Activated T-cell treated with anti-CD3 and anti-CD28 coated beads for 4 hours (primary cell): ENCODE measurements at places on chromosomes 5 and 9.
A peak's percentile ranks its signal among the peaks of the same experiment; 100 is the strongest.

DNA sequence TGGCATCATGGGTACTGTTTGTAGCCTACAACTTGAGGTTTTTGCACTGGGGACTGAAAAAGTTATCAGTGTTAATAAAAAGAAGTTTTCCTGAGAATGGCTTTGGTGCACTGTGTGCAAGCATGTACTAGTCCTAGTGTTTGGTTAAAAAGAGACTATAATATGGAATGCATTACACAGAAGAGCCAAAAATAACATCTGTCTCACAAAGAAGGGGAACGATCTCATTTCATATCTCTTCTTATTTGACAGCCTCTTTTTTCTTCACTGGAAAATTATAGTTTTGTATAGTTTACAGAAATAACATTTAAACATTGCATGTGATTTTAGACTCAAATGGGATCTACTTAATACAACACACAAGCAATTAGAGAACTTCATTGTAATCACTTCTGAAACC is 127.0 kb upstream of the GDNF start:
- DNase-seq, result no peak

DNA sequence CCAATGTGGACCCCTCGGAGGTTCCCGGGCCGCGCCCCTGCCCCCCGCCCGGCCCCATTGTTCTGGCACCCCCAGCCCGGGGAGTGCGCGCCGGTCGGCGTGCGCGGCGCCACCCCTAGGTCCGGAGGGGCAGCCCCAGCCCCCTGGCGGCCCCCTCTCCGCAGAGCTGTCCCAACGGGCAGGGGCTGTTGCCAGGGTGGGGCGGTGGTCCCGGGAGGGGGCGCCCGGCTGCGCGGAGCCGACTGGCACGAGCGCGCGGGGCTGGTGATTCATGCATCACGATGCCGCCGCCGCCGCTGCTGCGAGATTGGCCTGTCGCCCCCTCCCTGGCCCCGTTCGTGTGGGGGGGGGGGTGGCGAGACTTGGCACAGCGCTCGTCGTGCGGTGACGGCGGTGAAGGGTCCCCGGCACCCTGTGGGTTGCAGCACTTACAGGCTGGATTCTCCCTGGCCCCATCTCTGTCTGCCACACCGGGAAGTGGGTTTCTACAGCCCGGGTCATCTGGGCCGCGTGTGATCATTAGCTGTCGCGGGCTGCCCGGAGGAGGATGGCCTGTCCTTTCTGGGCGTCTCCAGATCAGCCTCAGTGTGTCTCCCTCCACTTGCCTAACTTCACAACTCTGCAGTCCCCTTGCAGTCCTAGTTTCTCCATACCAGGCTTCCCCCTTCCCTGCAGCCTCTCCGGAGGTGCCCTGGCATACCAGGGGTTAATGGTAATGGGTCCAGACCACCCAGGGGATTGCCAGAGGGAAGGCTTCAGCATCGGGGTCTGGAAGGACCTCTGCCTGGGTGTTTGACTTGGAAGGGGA is 858 bp downstream of the NCS1 start:
- DNase-seq, result peak; percentile 63

- DNase-seq, result no peak
Measured at GRCh38 chr5:54947187-54947586, 38.2 kb downstream of the ESM1 start.

DNA sequence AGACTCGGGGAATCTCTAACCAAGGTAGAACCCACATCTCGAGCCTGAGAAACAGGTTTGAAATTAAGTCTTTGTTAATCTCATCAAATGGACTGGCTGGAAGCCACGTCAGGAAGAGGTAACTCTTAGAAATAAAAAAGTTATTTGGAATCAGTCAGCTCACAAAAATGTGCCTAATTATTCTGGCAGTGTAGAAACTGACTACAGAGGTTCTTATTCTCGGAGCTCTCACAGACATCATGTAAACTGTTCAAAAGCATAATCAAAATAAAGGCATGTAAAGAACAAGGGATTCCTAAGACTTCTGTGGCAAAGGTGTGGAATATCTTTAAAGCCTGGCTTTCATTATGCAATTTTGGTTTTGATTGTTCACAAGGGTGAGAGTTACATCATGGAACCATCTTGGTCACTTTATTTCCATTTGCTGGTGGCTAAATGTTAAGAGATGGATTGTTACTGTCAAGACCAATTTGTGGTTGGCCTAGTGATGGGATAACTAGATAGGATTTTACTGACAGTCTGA is 85.1 kb downstream of the OTULIN start:
- no peak for DNase-seq

DNA sequence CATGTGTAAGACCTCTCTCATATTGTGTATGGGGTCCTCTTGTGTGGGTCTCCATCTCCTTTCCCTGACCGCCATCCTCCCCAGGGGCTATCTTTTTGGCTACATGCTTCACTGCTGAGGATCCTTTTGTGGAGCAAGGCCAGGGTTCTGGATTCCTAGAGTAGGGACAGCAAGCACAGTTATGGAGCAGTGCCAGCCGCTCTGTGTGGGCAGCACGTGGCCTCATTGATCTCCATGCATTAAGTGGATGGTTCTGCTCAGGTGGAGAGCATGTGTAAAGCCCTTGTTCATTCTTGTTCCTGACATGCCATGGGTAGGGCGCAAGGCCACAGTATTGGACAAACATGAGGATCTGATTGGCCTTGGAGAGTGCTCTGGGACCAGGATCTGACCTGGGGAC is 8.9 kb downstream of the PHF2 start:
- no peak for DNase-seq

DNA sequence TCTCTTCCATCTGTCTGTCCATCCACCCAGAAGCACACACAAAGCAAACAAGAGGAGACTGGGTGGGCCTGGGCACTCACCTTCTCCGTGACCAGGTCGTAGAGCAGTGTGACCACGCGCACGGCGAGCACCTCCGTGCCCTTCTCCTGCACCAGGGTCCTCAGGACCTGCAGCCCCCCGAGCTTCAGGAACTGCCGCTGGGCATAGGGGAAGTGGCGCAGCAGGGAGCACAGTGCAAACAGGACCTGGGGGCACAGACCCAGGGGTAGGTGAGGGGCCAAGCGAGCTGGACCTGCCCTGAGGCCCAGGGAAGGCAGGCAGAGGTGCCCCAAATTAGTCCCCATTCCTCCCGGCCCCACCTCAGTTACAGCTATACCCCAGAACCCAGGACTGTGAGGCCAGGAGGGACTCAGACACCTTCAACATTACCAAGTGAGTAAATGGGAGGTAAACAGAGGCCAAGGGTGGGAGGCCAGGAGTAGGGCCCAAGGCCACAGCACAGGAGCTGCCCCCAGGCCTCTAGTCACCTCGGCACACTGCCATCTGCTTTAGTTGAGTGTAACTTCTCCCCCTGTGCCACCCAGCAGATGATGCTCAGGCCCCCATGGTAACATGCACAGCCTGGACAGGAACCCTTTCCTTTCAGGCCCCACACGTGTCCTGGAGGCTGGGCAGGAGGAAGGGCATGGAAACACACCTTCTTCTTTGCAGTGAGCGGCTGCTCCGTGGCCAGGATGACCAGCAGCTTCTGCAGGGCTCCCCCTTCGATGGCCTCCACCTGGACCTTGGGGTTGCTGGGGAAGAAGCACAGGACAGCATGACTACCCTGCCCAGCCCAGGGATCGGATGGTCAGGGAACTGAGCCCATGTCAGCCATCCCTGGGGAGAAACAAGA is 76.2 kb upstream of the LRRTM2 start:
- no peak for DNase-seq

GRCh38 chr9:95813923-95814322 is 61.6 kb upstream of the ERCC6L2 start:
- no peak for DNase-seq

DNA sequence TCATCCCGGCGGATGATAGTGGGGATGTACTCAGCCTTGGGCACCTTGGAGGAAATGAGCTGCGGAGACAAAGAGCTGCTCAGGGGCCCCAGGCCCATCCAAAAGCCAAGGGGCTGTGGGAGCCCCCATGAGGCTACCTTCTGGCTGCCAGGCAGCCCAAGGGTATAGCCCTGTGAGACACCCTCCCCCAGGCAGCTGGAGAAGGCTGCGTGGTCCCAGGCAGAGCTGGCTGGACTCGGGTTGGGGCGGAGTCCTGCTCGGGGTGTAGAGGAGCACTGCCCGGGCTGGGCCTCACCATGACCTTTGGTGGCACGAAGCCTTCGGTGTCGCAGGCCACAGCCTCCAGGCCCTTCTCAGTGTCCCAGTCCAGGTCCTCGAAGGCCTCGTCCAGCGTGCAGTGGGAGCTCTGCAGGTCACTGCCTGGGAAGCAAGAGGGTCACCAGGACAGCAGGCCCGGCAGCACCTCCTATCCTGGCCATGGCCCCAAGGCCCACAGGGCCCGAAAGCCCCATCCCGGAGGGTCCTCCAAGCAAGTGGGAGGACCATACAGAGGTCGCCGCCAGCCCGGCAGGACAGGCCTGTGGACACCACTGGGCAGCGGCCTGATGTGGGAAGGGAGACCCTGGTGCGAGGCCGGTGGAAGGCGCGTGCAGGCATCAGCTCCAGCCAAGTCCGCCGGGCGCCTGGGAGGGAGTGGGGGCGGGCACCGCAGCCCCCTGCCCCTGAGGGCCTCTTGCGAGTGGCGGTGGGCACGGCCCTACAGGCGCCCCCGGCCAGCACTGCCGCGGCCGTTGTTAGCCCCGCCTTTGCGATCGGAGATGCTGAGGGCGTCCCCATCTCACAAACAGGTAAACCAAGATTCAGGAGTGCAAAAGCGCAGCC is 6.1 kb downstream of the NSMF start:
- no peak for DNase-seq

DNA sequence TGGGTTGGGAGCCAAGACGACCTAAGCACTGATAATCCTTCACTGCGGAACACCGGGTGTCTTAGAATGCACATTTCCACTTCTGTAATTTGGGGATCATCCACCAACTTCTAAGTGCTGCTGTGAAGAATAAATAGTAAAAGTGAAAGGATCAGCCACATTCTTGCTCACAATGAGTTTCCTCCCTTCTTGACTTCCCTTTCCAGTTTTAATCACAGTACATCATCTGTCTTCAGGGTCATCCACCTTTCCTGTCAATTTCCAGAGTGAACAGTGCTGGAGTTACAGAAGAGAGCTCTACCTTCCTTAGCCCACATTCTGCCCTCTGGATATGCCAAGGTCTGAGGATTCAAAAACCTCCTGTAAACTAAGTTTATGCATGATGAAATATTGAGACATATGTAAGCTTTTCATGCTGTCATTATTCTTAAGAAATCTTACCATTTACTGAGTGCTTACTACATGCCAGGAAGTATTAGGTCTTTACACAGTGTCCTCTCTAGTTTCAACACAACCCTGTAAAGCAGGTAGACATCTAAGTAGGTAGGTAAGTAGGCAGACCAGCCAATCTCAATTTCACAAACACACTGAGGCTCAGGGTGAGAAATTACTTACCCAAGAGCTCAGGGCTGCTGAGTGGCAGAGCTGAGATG is 105.2 kb downstream of the CDK5RAP2 start:
- no peak for DNase-seq
